ENCODE measurements at places on chromosomes 2 and 18. TPM values are rescaled to one million over a fixed set of nuclear protein-coding genes. Genes with fewer than 3 reads are reported as not detected.
A peak's percentile ranks its signal among the peaks of the same experiment; 100 is the strongest.

GRCh38 chr2:96522304-96523203, 14.0 kb upstream of the ARID5A start:
- DNase-seq: no peak

- DNase-seq: peak; percentile 28
Measured at GRCh38 chr2:121690095-121690494, 40.8 kb upstream of the CLASP1 start.

The CAPN14 gene
- polyA plus RNA-seq: not detected

The CYS1 gene
- 3.1 TPM for polyA plus RNA-seq

The LYPD6B gene
- 11.5 TPM for polyA plus RNA-seq

GRCh38 chr2:235149240-235149659, 197.4 kb downstream of the SH3BP4 start:
- DNase-seq: no peak

The COBLL1 gene
- polyA plus RNA-seq: 2.2 TPM

- peak; percentile 73 for DNase-seq
Measured at GRCh38 chr2:177078416-177078815, 134.2 kb upstream of the HNRNPA3 start.

- DNase-seq: peak; percentile 63
Measured at GRCh38 chr2:188765522-188766470, 208.4 kb upstream of the COL3A1 start.
